ENCODE measurements at places on chromosomes 2 and 18.

- peak; percentile 16 for DNase-seq
Measured at GRCh38 chr18:76447258-76447890, 47.7 kb downstream of the ZNF516 start.

DNA sequence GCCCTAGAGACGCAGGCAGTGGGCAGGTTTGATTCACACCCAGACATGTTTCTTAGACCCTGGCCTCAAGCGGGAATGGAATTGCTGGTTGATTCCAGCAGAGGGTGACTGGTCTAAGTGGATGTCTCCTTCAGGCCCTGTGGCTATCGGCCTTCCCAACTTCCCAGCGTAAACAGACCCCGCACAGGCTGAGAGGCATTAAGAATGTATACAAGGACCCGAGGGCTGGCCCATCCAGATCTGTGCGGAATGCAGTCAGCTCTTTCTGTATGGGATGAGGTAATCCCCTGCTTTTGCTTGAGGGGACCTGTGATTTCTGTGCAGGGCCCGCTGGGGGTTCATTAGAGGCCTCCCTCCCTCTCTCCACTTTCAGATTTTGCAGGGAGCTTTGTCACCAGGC, 6.5 kb downstream of the ACKR3 start:
- DNase-seq: no peak

- DNase-seq: no peak
Measured at GRCh38 chr2:96692094-96692971, 47.5 kb downstream of the LMAN2L start.

DNA sequence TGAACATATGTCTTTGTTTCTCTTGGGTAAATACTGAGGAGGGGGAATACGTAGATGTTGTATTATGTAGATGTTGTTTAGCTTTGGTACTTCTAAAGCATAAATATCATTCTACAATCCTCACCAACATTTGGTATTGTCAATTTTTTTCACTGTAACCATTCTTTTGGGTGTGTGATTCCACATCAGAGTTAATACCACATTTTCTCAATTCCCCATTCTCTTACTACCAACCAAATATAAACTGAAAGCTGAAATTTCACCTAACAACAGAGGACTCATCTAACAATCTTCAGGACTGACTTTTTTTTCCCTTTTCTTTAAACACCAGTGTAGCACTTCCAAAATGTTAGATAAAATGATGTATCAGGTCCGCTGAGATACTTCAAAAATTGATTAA, 120.7 kb upstream of the RIOK3 start:
- no peak for DNase-seq

GRCh38 chr2:64133828-64134227, 10.4 kb downstream of the PELI1 start:
- no peak for DNase-seq

DNA sequence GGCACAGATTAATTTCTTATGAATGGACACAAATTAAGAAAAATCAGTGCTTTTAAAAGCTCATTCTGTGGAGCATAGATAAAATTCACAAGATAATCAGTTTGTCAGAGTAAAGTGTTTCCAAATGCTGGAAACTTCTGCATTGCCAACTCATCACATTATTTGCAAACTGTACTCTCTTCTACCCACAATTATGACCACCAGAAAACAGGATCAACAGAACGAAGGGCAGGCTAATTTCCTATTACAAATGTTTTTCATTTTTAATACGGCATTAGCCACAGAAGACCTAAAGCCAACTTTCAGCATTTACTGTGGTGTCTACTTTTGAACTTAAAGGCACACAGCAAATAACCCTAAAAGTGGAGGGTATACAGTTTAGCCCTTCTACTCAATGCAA, 6.0 kb downstream of the IRS1 start:
- no peak for DNase-seq

- DNase-seq: no peak
Measured at GRCh38 chr18:33146014-33146413, 294.5 kb downstream of the CCDC178 start.
